ENCODE measurements at places on chromosomes 2 and 18.

- no peak for DNase-seq
Observed at GRCh38 chr2:233845301-233846060, 8.9 kb downstream of the HJURP start.

- no peak for DNase-seq
Observed at GRCh38 chr2:62147610-62148301, 48.2 kb upstream of the B3GNT2 start.

DNA sequence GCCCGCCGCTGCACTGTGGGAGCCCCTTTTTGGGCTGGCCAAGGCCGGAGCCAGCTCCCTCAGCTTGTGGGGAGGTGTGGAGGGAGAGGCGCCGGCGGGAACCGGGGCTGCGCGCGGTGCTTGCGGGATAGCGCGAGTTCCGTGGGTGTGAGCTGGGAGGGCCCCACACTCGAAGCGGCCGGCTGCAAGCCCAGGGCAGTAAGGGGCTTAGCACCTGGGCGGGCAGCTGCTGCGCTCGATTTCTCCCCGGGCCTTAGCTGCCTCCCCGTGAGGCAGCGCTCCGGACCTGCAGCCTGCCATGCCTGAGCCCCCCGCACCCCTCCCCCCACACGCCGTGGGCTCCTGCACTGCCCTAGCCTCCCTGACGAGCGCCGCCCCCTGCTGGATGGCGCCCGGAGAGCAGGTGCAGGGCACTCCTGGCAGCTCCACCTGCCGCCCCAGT, 124.4 kb downstream of the CCDC178 start:
- DNase-seq, result no peak

GRCh38 chr2:214550786-214551185, 139.9 kb downstream of the VWC2L start:
- DNase-seq, result no peak

- DNase-seq, result no peak
Observed at GRCh38 chr18:23276451-23276850, 141.2 kb downstream of the CABLES1 start.

DNA sequence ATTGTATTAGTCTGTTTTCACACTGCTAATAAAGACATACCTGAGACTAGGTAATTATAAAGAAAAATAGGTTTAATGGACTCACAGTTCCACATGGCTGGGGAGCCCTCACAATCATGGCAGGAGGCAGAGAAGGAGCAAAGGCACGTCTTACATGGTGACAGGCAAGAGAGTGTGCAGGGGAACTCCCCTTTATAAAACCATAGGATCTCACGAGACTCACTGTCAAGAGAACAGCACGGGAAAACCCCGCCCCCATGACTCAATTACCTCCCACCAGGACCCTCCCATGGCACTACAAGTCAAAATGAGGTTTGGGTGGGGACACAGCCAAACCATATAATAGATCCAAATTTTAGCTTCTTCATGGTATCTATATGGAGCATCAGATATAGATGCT, 69.6 kb upstream of the TMEM87B start:
- DNase-seq, result no peak

GRCh38 chr2:207711750-207712530, 500 bp downstream of the CCNYL1 start:
- DNase-seq, result no peak

DNA sequence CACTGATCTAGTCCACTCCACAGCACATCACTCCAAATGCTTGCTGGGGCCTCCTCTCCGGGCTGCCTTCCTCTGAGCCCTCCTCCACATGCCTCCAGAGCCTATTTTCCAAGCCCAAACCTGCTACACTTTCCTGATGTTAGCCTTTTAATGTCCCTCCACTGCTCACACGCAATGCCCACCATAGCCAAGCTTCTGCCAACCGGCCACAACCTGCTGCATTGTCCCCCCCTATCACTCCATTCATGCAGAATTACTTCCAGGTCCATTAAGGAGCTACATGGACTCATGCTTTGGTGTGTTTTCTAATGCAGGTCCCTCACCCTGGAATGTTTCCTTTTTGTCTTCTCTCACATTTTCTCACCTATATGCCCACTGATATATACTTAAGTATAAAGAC, 129.3 kb downstream of the MARCHF4 start:
- DNase-seq, result no peak

- DNase-seq, result no peak
Observed at GRCh38 chr18:49656073-49656692, 94.3 kb downstream of the LIPG start.

DNA sequence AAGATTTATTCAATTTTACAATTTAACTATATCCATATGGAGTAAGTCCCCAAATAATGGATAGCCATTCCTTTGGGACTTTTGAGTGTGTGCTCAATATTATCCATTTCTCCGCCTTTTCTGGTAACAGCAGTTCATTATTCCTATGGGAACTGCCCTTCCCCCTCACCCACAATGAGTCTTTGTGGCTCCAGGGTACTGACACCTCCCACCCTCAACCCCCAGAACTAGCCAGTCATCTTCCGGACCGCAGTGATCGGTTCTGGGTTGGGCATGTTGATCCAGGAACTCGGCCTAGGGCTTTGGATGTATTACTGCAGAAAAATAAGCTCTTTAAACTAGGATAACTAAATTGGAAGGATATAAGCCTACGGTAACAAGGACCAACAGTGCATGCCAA, 45.4 kb upstream of the CCDC150 start:
- no peak for DNase-seq

GRCh38 chr2:37676274-37676673, 4.8 kb upstream of the CDC42EP3 start:
- DNase-seq, result no peak

DNA sequence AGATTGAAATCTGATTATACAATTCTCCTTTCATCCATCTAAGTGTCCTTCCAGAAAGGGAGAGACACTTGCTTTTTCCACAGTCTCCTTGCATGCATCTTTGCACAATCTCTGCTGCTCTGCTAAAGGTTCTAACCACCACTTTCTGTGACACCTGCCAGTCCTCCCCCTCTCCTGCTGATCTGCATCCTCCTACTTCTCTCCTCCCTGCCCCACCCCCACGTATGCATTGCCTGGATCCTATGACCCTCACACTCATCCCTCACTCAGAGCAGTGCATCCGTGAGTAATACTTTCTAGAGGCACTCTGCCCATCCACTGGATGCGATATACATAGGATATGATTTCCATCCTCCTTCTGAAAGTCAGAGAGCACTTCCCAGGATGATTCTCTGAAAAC, 27.7 kb upstream of the TRAPPC8 start:
- DNase-seq, result no peak

GRCh38 chr2:50564766-50565165, 467.2 kb downstream of the NRXN1 start:
- DNase-seq, result no peak

GRCh38 chr2:110802208-110802932, 70.0 kb downstream of the ACOXL start:
- DNase-seq, result no peak

- no peak for DNase-seq
Observed at GRCh38 chr2:203891474-203891873, 23.9 kb downstream of the CTLA4 start.

DNA sequence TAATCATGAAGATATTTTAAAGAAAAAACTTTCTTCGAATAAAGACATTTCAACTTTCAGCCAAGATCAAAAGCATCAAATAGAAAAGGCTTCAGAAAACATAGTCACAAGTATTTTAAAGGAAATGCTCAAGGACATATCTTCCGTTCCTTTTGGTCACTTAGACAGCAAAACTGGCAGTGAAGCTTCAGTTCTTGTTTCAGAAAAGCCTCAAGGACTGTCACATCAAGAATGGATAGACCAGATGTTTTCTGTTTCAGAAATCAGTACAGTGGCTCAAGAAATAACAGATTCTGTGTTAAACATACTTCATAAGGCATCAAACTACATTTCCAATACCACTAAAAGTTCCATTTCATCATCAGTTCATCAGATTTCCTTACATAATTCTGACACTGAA, 51.8 kb downstream of the FSIP2 start:
- no peak for DNase-seq

- no peak for DNase-seq
Observed at GRCh38 chr18:58264840-58265239, 220.8 kb downstream of the NEDD4L start.
